ENCODE measurements at places on chromosomes 3 and 15.

- no peak for DNase-seq
Measured at GRCh38 chr15:79897380-79897678, 515 bp upstream of the MTHFS start.

GRCh38 chr3:67377299-67377698 lies 277.1 kb downstream of the SUCLG2 start:
- DNase-seq = no peak

- DNase-seq = peak; percentile 83
Measured at GRCh38 chr3:150409512-150410310, 1.6 kb downstream of the TSC22D2 start.

GRCh38 chr3:159792070-159792469 lies 196.6 kb upstream of the IL12A start:
- peak; percentile 11 for DNase-seq

GRCh38 chr15:44010089-44010488 lies 183.3 kb downstream of the WDR76 start:
- no peak for DNase-seq

- peak; percentile 19 for DNase-seq
Measured at GRCh38 chr3:27632431-27633223, 89.5 kb downstream of the EOMES start.

GRCh38 chr3:106048946-106049481 lies 180.2 kb upstream of the CBLB start:
- DNase-seq = no peak

DNA sequence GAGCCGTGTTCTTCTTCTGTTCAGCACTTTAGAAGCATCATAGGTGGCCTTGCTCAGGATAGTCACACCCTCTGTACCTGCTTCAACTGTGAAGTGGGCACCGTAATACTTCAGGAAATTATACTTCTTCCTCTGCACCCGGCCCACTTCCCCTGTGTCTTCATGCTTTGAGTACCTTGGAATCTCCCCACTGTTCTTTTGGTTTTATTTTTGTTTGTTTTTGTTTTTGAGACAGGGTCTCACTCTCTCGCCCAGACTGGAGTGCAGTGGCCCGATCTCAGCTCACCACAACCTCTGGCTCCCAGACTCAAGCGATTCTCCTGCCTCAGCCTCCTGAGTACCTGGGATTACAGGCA lies 1.7 kb downstream of the P2RY14 start:
- DNase-seq = no peak

DNA sequence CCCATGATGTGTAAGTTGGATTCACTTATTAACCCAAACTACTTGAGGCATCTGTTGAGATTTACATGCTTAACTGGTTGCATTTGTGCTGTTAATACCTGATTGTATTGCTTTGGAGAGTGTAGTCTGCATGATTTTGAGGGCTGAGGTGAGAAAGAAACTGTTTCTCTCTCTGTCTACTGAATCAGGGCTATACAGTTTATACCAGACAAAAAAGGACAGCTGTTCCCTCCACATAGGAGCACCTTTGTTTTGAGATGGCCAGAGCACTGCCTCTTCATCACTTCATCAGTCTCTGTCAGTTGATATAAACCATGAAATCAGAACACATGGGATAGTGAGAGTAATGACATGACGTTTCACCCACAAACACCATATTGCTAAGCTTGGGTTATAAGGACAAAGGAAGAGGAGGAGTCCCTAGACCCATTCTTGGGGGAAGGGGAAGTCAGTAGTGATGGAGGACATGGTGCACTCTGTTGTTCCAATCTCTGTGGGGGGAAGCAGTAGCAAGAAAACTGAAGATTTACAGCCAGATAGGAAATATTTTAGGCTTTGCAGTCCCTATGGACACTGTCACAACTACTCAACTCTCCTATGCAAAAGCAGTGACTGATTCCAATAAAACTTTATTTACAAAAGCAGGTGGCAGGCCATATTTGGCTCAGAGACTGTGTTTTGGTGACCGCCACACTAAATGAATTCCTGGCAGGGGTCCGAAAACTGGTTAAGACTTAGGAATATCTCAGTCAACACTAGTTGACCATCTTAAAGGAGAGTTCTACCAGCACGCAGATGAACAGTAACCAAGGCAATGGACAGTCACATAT lies 123.9 kb upstream of the NR2E3 start:
- no peak for DNase-seq

GRCh38 chr15:75693501-75694240 lies 19.0 kb downstream of the CSPG4 start:
- DNase-seq = no peak

- DNase-seq = no peak
Measured at GRCh38 chr15:33985287-33985686, 17.0 kb downstream of the CHRM5 start.

GRCh38 chr3:196634224-196634623 lies 5.3 kb upstream of the NRROS start:
- DNase-seq = no peak

DNA sequence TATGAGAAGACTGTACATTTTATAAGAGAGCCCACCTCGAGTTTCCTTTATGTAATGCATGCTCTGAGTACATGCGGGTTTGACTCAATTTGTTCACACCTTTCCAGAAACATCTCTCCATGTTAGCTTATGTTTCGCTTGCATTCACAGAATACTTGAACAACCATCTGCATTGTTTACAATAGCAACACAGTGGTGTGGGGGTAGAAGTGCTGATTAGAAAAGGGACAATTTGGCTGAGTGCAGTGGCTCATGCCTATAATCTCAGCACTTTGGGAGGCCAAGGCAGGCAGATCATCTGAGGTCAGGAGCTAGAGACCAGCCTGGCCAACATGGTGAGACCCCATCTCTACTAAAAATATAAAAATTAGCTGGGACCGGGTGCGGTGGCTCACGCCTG lies 60.9 kb downstream of the NCEH1 start:
- no peak for DNase-seq

GRCh38 chr3:139629033-139629432 lies 48.7 kb downstream of the NMNAT3 start:
- DNase-seq = no peak

GRCh38 chr3:101466465-101467309 lies 46.3 kb downstream of the SENP7 start:
- DNase-seq = no peak

DNA sequence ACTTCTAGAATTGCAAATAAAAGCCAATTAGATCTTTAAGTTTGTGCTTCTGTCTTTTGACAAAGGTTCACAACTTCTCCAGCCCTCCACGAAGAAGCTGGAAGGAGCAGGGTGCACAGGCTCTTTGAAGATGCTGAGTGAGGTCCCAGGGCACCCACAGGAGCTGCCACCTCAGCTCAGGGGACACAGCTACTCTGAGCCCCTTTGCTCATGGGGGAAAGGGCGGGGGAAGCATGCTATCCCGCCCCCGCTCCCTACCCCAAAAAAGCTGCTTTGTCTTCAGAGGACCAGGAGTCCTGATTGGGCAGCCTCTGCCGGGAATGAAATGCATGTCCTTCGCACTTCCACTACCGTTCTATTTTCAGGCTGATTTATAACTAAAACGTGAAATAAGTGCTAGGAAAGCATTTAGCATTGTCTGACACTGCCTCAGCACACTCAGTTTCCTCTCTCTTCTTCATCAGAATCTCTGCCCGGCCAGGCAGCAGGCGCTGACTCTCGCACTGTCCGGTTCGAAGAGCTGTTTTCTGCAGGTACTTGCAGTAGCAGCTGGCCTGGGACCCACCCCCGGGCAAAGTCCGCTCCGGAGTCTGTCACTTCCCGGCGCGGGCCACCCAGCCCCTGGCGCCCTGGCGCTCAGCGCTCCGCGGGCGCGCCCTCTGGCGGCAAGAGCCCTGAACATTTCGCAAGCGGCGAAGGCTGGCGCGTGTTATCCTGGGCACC lies 45.5 kb upstream of the KLHL25 start:
- peak; percentile 45 for DNase-seq

DNA sequence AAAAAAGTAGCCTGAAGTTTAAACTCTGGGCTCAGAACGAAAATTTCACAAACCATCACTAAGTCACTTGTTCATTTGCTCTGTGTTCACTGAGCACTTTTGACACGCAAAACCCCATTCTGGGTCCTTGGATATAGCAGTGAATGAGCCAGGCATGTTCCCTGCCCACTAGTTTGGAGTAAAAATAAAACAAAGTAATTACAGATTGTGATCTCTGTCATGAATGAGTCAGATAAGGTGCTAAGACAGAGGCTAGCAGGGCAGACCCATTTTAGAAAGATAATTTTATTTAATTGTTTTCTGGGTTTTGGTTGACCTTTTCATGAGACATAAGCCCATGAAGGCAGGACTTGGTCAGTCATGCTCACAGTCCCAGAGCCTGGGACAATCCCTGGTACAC lies 84.1 kb upstream of the ARHGEF3 start:
- DNase-seq = no peak

DNA sequence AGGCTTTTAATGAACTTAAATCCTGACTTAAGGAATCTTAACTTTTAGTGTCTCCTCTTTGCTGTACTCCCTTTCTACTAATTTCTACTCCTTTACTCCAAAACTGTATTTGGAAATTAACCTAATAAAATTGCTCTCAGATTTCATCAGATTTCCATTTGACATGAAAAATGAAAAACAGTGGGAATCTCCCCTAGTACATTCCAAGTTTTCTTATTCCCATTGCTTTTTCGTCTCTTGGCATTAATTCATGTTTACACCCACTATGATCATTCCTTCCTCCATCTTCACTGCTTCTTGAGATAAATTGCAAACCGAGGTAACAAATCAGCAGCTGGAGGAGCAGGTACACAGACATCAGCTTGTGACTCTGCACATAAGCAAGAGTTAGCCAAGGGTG lies 208.7 kb downstream of the VGLL3 start:
- DNase-seq = no peak

GRCh38 chr15:40471808-40472150 lies 995 bp downstream of the CHST14 start:
- no peak for DNase-seq
